LoVo (cell line): ENCODE measurements at places on chromosomes 3 and 15.

DNA sequence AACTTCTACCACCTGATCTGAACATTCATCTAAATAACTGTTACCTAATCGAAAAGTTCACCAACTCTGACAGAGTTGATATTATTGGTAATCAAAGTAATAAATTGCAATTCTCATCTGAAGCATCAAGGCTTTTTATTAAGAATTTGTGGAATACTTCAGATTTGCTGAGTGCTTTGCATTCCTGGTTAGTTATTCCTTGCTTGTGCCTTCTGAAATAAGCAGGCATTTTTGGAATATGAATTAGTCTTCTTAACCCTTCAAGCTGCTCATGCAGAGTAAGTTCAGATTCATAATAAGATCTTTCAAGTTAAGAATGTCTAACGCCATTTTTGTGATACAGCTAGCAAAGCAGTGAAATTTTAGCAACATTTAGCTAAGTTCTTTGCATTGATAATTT is 188.5 kb downstream of the ALCAM start:
- DNase-seq = no peak

DNA sequence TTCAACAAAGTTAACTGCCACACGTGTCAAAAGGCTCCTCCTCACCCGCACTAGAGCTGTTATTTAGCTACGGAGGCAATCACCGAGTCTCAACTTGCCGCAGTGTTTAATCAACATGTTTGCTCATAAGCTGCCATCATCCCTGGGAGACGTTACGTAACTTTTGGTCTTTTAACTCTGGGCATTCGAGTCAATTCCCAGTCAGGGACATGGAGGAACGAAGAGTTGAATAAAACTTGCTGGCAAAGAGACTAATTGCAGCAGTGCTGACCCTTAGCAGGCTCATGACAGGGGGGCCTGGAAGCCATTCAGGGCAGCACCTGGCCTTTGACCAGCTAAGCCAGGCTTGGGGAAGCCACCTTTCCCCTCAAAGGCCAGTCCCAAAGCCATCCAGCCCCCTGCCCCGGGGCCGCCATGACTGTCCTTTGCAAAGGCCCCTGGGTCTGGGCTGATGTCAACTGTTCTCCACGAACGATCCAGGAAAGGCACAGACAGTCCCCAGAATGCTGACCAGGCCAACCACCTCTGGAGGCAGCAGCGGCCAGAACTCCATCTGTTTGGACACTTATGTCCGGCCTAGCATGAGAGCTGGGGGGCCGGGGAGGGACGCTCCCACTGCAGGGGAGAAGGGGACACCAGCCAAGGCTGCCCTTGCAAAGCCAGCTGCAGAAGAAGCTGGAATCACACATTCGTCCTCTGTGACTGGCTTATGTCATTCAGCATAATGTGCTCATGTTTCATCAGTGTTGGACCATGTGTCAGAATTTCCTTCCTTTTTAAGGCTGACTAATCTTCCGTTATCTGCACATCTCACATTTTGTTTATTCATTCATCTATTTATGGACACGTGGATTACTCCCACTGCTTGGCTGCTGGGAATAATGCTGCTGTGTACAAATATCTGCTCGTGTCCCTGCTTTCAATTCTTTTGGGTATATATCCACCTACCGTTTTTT is 43.7 kb downstream of the PCSK6 start:
- no peak for DNase-seq

- DNase-seq = no peak
These were observed 90.8 kb downstream of the ANP32A start for GRCh38 chr15:68729789-68730411.

GRCh38 chr3:149771652-149772271 is 19.5 kb upstream of the COMMD2 start:
- peak; percentile 49 for DNase-seq

DNA sequence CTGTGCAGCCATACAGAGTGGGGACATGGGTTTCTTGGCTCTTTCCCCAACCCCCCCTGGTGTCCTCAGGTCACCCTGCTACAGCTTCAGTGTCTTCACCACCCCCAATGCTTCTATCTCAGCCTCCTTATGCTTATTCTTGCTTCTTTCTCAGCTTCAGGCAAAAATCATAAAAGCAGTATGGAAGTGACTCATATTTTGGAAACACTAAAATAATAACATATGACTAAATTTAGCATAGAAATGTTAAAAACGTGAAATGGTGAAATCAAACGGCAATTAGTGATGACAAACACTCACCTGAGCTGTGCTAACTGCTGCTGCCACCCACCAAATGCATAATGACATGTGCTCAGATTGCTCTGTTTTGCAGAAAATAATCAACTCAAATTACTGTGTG is 475.2 kb upstream of the EPHA3 start:
- no peak for DNase-seq

DNA sequence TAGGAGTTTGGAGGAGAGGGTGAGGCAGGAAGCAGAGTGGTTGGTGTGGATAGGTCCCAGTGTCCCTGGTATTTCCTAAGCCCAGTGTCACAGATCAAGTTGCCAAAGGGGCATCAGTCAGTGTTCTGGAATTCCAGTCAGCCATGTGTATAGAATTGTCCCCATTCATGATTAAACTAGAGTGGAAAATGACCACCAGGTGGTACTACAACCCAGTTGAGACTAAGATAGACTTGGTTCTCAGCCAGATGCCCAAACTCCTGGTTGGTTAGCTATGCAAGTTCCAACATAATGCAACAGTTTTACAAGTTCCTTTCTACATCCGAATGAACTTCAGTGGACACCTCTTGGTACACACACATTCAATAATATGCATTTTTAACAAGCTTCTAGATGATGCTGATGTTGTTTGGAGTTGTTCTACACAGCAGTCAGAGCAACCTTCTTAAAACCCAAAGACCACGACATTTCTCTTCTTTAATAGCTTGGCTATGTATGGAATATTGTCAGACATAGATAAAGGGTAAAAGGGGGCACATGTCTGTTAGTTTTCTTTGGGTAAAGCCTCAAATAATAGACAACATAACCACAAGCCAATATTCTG is 8.4 kb upstream of the ATR start:
- DNase-seq = peak; percentile 83

DNA sequence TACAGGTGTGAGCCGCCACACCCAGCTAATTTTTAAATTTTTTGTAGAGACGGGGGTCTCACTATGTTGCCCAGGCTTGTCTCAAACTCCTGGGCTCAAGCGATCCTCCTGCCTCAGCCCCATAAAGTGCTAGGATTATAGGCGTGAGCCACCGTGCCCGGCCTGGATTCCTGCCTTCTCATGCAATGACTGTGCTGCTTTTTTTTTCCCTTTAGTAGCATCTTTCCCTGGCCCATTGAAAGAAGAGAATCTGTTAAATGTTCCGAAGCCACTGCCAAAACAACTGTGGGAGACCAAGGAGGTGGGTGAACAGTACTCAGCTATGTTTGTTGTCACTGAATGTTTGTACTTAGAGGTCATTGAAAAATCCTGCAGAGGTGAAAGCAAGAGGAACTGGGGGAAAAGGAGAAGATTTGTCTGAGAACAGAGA is 88.0 kb downstream of the CRTC3 start:
- DNase-seq = no peak

DNA sequence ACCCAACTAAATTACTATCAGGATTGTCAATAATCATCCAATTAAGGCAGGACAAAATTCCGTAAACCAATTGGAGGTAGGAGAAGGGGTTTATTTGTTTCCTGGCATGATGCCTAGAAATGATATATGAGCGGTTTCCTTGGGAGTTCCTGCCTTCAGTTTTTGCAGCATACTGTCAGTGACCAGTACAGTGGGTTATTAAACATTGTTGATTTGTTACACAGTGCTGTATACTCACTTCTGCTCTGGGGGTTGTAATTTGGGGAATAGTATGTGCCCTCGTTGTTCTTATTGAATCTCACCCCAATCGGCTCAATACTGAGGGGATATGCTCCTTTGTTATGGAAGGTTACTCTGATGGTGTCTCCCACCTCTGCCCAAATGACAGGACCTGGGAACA is 22.2 kb downstream of the CP start:
- DNase-seq = no peak

DNA sequence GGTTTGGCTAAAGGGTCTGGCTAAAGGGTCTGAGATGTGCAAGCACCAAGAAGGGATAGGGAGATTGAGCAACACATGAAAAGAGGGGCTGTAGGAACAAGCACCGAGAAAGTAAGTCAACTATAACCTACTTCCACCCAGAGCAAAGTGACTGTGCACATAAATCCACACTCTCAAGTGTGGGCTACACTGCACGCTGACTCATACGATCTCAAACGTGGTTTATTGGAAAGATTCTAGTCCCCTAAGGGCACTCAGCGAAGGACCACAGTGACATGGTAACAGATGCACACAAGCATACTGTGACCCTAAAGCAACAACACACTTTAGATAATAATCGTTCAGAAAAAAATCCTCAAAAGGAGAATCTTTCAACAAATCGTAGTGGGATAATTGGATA is 48.0 kb downstream of the EHHADH start:
- no peak for DNase-seq

DNA sequence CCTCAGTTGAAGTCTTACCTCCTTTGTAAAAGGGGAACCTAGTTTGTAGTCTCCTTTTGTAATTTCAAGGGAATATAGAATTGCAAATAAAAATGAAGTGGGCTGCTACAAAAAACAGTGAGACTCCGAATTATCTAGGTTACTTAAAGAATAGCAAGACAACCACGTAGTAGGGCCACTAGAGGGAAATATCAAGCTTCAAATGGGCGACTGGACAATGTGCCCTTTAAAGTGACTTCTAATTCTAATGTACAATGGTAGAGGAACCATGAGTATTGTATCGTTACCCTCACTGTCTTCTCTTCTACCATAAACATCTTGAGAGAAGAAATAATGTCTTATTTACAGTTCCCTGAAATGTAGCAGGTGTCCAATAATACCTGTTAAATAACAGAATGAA is 56.3 kb downstream of the TP63 start:
- no peak for DNase-seq

DNA sequence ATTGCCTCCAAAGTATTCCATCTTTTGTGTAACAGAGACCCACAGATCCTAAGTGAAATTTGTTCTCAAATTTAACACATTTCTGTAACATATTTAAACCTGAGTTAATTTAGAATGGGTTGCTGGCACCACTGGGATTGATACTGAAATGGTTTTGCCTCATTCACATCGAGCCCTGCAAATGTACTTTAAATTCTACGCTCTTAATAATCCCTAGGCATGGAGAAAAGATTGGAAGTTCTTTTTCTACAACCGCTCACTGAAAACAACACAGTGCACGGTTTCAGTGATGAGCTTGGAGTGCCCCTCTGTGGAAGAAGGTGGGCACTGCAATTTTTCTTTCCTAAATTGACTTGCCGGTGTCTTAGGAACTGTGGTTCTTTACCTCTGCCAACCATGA is 109.9 kb upstream of the ATP11B start:
- peak; percentile 72 for DNase-seq
